ENCODE measurements at places on chromosomes 1 and 21. TPM values are rescaled to one million over a fixed set of nuclear protein-coding genes. Genes with fewer than 3 reads are reported as not detected.

Gene OR2T11
- total RNA-seq: not detected

DNA sequence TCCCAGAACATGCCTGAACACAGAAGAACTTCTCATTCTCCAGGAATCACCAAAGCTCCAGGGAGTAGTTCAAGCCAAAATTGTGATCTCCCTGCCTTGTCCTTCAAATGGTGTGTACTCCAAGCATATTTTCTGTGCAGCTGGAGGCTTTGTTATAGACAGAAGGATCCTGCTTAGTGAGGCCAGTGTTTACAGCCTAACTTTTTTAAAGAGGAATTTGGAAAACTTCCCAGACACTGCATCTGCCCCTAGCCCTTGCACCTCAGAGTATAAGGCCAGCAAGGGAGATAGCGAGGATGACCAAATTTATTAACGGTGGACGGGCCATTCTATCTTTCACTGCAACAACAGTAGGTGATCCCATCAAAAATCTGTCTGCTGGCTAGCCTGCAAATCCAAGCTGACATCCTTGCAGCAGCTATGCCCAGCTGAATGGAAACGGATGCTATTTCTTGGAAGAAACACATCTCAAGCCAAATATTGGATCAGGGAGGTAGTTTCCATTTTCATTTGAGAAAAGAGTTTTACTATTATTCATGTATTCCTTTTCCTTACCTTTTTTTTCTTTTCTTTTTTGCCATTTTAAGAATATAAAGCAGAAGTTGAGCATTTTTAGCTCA lies 249.8 kb downstream of the USH2A start:
- DNase-seq: no peak

- no peak for DNase-seq
Measured at GRCh38 chr1:78267513-78268218, 221.9 kb downstream of the GIPC2 start.

Gene CR1L
- not detected for total RNA-seq

DNA sequence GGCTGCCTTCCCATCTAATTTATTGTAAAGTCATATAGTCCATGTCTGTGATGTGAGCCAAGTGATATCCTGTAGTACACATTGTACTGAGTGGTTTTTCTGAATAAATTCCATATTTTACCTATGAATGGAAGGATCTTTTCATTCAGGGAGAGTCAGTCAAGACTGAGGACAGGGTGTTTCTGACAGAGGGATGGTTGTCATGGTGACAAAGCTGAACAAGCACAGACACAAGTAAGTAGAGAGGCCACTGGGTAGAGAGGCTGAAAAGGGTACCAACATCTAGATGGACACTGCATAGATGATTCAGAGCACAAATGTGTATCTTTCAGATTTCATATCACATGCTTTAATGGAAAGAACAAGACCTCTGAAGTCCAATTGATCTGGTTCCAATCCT lies 22.6 kb upstream of the IL20 start:
- peak; percentile 37 for DNase-seq

Gene ELK4
- 36.6 TPM for total RNA-seq

DNA sequence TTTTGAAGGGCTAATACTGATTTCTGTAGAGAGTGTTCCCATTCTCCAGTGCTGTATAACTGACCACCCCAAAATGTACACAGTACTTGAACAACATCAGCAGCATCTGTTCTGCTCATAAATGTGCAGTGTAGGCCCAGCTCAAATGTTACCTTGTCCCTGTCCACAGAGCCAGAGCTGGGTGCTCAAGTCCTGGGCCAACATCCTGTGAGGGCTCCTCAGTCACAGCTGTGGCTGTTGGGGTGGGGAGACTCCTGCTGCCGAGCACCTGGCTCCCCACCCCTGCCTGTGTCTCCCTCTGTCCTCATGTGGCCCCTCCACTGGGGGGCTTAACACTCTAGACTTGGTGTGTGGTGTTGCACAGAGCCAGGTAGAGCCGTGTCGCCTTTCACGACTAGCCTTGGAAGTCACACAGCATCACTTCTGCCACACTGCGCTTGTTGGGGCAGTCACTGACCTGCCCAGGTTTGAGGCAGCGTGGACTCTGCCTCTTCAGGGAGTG lies 30.5 kb downstream of the DIP2A start:
- no peak for DNase-seq

Gene PDPN
- total RNA-seq: 3.4 TPM

DNA sequence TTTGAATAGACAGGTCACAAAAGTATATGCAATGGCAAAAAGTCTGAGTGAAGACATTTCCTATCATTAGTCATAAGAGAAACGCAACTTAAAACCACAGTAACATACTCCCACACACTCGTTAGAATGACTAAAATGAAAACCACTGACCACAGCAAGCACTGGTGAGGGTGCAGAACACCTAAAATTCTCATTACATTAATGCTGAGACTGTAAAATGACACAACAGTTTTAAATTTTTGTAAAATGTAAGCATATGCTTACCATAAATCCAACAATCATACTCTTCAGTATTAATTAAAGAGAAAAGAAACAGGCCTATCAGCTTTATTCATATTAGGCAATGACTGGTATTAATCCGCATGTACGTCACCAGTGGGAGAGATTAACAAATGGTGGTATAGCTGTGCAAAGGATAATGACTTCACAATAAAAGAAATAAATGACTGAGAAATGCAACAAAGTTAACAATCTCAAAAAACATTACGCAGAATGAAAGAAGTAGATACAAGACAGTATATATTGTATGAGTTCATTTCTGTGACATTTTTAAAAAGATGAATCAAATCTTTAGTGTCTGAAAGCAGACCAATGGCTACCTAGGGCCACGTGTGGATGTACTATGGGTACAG lies 253.5 kb downstream of the AKT3 start:
- no peak for DNase-seq

GRCh38 chr1:110230381-110231199 lies 20.5 kb downstream of the KCNC4 start:
- DNase-seq: no peak

DNA sequence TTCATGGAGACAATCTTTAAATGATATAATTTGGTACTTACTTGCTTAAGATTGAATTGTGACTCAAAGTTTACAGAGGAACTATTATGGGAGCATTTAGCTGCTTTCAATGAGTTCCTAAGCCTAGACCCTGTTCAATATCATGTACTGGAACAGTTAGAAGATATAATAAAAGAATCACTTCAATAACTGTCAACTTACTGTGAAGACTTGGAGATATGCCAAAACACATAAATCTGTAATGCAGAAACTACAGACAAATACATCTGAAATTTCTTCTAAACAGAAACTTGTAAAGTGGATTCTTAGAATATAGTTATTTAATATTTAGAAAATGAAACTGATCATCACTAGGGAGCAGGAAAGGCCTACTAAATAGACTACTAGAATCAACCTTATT lies 259.3 kb downstream of the HLX start:
- no peak for DNase-seq

Gene BRINP3
- not detected for total RNA-seq

GRCh38 chr21:42188663-42189062 lies 30.3 kb upstream of the ABCG1 start:
- no peak for DNase-seq

GRCh38 chr1:56509713-56510641 lies 69.4 kb downstream of the PLPP3 start:
- DNase-seq: peak; percentile 73

DNA sequence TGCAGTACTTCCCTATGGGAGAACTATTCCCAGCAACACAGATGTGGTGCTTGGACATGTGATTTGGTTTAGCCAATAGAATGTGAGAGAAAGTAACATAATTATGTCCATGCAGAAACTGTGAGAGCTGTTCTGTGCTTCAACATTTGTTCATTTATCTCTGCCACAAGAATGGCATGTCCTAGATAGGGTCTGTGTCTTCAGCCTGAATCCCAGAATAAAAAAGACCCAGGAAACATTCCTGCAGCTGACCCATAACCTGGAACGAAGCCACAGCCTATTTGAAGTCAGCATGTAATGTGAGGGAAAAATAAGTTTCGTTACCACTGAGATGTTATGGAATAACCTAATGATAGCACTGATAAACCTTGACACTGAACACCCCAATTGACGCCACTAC lies 552.0 kb upstream of the USP24 start:
- no peak for DNase-seq

Gene SPRR2B
- not detected for total RNA-seq

DNA sequence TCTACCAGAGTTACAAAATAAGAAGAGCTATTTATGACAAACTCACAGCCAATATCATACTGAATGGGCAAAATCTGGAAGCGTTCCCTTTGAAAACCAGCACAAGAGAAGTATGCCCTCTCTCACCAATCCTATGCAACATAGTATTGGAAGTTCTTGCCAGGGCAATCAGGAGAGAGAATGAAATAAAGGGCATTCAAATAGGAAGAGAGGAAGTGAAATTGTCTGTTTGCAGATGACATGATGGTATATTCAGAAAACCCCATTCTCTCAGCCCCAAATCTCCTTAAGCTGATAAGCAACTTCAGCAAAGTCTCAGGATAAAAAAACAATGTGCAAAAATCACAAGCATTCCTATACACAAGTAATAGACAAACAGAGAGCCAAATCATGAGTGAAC lies 1169.5 kb downstream of the AMY1C start:
- DNase-seq: no peak

GRCh38 chr1:165512816-165513215 lies 31.0 kb upstream of the LRRC52 start:
- peak; percentile 63 for DNase-seq

GRCh38 chr1:222620566-222620965 lies 2.7 kb downstream of the MIA3 start:
- no peak for DNase-seq

GRCh38 chr1:201276891-201277290 lies 6.4 kb upstream of the PKP1 start:
- DNase-seq: no peak

GRCh38 chr1:194164755-194165154 lies 978.3 kb upstream of the B3GALT2 start:
- DNase-seq: no peak

Gene GNAT2
- 0.25 TPM for total RNA-seq

DNA sequence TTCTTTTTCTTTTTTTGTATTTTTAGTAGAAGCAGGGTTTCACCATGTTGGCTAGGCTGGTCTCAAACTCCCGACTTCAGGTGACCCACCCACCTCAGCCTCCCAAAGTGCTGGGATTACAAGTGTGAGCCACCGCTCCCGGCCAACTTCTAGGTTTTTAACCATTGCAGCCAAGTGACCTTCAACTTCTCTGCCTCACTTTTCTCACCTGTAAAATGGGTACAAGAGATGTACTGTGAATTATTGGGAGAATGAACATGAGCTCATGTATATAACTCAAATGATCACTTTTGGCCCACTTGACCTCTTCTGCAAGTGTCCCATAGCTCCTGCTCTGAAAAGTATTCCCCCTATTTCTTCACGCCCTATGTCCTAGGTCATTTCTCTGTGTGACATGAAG lies 11.8 kb upstream of the RPL11 start:
- DNase-seq: no peak

Gene KIRREL1
- 39.5 TPM for total RNA-seq

All from neural progenitor cell (in vitro differentiated cells).